Stimulated activated CD4-positive, alpha-beta T cell treated with anti-CD3 and anti-CD28 coated beads, Interleukin-1b, Interleukin-23, amount 100 ng/mL, for 1 hour (primary cell): ENCODE measurements at places on chromosomes 6 and 20.
A peak's percentile ranks its signal among the peaks of the same experiment; 100 is the strongest.

GRCh38 chr6:31713465-31713864 is 1.7 kb upstream of the LY6G6D start:
- no peak for DNase-seq

- DNase-seq = no peak
Observed at GRCh38 chr6:77763124-77763523, 110.3 kb downstream of the MEI4 start.

DNA sequence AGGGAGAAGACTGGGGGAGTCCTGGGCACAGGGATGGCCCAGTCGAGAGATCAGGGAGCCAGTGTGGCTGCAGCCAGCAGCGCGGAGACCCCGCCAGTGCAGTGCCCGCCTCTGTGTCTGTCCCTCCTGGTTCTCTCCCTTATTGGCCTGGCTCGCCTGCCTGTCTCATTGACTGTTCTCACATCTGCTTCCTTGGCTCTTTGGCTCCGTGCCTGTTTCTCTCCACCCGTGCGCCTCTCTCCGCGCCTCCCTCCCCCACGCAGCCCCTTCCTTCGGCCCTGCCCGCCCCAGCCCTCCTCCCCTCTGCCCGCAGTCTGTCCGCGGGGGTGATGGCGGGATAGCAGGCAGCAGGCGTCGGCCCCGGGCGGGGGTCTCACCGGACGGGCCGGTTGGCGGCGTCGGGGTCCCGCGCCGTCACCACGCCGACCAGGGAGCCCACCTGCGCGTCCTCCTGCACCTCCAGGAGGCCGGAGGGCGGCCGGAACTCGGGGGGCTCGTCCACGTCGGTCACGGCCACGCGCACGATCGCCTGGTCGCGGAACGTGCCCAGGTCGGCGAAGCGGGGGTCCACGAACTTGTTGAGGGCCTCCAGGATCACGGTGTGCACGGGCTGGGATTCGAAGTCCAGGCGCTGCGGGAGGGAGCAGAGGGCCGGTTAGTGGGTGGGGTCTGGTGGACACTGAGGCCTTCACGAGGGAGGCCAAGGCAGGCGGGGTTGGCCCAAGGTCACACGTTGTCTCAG is 92.0 kb downstream of the CD40 start:
- no peak for DNase-seq

DNA sequence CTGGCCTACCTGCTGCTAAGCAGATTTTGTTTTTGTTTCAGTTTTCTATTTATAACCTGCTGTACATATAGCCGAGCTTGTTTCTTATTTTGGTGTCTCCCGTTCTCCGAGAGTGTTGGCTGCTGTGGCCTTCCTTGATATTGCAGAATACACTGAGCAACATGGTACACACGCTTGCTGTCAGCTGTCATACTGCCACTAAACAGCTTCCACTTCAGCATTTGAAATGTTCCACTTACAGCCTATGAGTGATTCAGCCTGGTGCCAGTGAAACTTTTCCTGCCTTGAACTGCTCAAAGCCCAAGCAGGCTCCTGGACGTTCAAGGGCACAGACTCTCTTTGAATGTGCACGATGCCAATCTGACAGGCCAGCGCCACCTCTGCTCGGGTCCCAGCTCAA is 87.1 kb downstream of the PSMG4 start:
- no peak for DNase-seq

- no peak for DNase-seq
Observed at GRCh38 chr6:3347247-3347646, 88.5 kb downstream of the PSMG4 start.

- no peak for DNase-seq
Observed at GRCh38 chr6:76861403-76861802, 601.9 kb downstream of the HTR1B start.

DNA sequence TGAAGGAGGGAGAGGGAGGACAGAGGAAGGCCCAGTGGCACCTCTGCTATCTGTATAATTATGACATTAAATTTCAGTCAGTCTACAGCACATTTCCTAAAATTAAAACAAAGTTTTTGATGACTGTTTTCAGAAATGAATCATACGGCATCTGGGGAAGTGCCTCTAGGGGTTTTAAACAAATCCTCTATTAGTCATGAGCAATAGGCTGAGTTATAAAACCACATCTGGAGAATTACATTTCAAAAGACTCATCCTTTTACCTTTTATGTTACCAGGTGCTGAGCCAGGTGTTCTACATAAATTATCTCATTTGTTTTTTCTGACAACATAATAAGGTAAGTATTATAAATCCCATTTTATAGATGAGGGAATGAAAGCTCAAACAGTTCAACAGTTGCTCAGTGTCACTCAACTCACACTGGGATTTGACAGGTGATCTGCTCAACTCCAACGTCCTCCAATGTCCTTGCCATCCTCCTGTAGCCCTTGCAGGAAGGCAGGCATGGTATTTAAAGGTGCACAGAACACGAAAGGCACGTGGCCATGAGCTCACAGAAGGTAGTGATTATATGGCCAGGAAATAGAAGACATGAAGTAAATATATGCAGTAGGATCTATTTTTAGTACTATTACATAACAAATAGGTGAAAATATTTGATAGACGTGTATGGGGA is 184.2 kb upstream of the MAN1A1 start:
- no peak for DNase-seq

DNA sequence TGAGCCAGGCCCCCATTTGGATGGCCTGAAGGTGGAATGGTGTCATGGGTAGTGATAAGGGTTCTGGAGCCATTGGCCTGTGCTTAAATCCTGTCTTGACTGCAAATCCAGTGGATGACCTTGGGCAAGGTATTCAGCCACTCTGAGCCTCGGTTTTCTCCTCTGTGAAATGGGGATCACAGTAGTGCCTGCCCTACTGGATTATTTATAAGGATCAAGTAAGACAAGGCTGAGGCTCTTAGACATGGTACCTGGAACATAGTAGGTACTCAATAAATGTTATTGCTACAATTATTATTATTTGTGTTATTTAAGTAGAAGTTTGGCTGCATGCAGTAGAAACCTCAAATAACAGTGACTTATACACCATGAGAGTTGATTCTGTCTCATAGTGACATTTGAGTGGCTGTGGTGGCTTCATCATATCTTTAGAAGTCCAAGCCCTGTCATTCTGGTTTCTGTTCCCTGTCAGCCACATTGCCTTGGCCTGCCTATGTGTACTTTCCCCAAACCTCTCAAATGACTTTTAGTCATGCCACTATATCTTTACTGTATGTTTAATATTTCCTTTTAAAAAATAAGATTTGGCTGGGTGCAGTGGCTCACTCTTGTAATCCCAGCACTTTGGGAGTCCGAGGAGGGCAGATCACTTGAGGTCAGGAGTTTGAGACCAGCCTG is 37.6 kb upstream of the CHMP4B start:
- no peak for DNase-seq

DNA sequence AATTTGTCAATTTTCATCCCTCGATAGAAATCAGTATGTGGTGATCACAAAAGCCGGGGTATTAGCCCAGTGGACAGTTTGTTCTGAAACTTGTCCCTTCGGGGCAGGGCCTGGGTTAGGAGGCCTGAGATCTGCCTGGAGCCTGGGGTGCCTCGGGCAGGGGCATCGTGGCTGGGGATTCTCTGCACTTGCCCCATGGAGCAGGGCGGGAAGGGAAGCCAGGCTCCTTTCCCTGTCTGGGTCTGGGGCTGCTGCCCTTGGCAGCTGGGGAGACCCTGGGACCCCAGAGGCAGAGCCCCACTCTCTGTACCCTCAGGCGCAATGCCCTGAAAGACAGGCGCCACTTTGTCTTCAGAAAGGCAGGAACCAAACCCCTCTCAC is 27.4 kb downstream of the NTSR1 start:
- DNase-seq = no peak

DNA sequence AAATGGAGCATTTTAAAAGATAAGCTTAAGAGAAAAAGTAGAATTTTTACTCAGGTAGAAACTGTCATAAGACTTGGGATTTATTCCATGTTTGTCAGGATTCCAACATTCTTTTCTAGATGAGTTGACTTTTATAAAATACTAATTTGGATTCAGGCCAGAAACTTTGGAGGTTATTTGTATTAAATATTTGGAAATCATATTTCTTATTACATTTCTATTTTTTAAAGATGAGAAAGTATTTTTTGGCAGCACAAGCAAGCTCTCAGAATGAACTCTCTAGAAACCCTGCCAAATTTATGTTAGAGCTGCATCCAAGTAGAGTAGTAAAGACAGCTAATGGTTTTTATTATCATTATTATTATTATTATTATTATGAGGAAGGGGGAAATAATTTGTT is 1014.9 kb upstream of the GJE1 start:
- DNase-seq = no peak

DNA sequence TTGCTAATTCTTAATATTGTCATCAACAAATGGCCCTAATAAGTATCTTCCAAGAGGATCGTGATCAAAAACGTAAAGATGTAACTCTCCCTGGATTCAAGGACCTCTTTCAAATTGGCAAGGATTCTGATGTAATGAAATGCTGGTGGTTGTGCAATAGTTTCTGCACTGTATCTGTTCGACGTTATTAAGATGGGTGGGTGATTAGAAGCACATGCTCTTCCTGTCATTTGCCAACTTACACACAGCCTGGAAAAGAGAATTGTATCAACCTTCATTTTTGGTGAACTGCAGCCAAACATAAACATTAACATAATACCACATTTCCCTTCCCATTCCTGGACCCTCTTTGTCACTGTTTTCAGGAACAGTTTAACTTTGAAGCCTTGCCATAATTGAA is 9.8 kb downstream of the FOXQ1 start:
- no peak for DNase-seq

- no peak for DNase-seq
Observed at GRCh38 chr20:50484271-50484976, 25.8 kb upstream of the PTPN1 start.

DNA sequence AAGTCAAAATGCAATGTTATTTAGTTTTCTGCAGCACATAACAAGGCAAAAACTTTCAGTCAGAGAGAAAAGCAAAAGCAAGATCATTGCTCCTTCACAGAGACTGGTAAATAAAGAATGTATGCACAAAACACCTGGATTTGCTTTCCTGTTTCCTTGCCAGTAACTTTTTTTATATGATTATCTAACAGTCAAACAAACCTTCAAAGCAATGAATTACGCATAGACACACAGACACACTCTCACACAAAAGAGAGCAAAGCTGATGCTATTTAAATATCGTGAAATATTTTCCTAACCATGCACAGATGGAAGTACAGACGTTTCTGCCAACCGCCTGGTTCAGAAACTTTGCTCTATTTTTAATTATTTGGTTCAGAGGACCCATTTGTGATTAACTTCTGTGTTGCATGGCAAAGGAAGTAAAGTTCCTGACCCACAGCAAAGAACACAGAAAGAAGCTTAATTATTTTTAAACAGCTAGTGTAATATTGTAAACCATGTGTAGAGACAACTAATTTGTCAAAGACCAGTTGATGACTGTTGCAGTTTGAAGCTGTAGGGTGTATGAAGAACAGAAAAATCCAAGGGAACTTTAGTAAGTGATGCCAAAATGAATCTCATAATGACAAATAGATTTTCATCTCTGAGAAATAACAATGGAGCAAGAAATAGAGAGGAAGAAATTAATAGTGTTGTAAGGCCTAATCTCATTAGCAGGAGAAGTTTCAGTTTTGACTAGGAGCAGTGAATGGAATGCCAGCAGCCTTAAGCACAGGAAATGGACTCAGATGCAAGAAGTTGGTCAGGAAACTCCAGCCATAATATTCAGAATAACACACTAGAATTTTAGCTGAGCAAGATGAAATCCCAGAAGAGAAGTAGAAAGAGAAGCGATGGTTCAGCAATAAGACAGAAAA is 24.1 kb downstream of the ATXN1 start:
- DNase-seq = no peak

DNA sequence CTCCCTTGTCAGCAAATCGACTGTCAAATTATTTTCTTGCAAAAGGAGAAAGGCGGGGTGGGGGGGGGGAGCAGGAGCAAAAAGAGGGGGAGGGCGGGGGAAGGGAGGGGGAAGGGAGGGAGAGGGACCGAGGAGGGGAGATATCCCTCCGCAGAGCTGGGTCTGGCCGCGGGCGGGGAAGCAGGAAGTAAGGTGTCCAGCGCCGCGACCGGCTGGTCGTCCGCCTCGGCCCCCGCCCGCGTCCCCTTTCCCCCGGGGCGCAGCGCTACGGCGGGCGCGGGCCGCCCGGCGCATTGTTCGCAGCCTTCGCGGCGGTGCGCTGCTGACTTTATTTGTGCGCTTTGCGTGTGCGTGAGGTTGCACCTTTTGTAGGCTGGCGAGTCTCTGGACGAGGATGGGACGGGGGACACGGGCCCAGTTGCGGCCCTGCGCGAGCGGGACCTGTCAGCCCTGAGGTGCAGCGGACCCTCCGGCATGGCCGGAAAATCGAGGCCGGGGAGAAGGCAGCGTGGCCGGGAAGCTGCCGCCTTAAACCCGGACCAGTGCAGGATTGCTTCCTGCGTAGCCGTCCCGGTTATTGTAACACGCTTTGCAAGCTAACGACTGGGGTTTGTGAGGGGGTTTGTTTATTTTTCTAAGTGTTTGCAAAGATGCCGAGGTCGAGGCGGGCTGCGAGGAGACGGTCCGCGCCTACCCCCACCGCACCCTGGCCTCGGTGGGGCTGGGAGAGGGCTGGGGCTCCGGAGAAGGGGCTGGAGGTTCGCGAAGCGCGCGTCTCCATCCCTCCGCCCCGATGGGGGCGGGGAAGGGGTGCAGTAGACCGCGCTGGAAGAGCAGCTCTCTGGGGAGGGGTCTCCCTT is 675 bp upstream of the TRERF1 start:
- peak; percentile 27 for DNase-seq

DNA sequence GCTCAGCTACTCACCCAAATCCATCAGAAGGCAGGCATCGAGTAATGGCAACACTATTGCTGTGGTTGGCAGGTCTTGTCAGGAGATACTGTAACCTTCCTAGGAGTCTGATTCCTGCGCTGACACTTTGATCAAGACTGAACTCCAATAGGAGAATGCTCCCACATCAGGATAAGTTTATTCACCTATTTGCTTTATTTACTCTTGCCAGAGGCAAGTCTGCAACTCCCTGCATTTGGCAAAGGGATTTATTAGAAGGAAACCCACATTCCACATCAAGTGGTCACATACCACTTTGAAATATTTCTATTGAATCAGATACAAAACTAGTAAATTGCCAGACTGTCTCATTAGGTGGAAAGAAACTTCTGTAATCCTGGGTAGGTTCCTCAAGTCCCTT is 43.5 kb downstream of the ZFAND3 start:
- DNase-seq = no peak

DNA sequence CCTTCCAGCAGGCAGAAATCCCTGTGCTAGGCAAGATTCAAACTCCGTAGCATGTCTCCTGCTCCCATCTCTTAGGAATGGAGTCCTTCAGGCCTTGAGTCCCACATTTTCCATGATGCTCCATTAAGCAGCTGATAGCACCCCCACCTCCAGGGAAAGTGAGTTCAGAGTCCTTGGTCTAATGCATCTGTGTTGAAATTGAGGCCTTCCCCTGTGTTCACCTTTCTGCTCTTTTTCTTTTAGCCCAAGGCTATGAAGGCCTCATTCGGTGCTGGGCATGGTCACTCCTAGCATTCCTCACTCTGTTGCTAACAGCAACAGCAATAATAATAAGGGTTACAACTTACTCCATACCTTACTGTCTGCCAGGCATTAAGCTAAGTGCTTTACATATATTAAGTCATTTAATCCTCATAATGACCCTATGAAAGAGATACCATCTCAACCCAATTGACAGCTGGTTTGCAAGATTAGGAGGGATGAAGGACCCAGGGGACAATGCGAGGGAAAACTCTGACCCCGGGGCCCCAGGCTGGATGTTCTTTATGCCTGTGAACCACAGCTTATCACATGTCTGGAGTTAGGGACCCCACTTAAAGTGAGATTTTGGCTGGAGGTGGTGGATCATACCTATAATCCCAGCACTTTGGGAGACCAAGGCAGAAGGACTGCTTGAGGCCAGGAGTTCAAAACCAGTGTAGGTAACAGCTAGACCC is 17.5 kb upstream of the PANK2 start:
- no peak for DNase-seq

- no peak for DNase-seq
Observed at GRCh38 chr6:105648276-105648675, 245.4 kb upstream of the PREP start.
